Aorta (tissue), 5 donors: ENCODE measurements at places on chromosomes 16 and 17. TPM values are rescaled to one million over a fixed set of nuclear protein-coding genes. Genes with fewer than 3 reads are reported as not detected.

DNA sequence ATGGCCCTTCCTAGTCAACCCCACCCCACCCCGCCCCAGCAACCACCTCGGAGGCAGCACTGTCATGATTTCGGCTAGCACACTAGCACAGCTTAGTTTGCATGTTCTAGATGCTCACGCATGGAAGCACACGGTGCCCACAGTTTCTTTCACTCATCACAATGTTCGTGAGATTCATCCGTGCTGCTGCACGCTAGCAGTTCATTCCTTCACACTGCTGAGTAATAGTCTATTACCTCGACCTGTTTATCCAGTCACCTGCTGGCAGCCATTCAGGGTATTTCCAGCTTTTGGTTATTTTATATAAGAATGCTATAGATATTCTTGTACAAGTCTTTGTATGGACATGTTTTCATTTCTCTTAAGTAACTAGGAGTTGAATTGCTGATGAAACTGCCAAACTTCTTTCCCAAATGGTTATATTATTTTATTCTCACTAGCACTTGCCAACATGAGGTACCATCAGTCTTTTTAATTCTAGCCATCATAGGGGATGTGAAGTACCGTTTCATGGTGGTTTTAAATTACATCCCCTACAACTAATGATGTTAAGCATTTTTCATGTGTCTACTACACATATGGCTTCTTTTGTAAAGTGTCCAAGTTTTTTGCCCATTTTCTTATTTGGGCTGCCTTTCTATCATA lies 75.7 kb downstream of the CYTH1 start:
- H3K4me3 ChIP-seq = no peak overlapping the region
- no peaks in the 10 kb centered on the region for H3K4me1 ChIP-seq
- H3K27me3 ChIP-seq = no peaks in the 10 kb centered on the region
- no peak for DNase-seq
- H3K27ac ChIP-seq = no peak overlapping the region

GRCh38 chr17:34739386-34739785 lies 160.0 kb downstream of the TMEM132E start:
- H3K4me1 ChIP-seq = no peaks in the 10 kb centered on the region
- DNase-seq = no peak
- no peak overlapping the region for H3K27ac ChIP-seq

DNA sequence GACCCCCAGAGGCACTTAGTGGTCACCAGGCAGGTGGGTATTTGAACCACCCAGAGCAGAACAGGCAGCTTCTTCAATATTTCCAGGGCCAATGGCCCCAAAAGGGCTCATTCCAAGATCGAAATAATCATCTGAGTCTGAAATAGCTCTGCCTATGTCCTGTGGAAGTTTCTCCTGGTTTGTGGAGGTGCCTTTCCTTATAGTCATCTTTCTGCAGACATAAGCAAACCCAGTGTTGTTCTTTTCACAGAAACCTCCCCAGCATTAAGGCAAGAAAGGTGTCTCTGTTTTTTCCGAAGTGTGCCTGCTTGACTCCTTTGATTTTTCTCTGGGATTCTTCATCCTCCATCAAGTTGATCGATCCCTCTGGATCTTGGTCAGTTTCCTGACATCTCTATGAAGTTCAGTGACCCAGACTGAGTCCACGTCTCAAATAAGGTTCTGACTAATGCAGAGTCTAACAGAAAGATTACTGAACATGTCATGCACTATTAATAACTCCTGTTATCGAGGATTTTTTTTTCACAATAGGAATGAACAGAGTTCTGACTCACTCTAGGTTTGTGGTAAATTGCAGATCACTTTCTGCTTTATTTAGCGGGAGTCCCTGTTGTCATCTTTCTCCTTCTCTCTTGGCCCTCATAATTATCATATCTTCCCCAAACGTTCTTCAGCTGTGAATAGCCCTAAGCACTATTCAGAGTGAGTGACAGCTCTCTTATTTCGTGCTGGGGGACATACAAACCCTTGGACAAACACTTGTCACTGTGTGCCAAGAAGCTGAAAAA lies 1.5 kb downstream of the LRRC3C start:
- H3K27me3 ChIP-seq = no peaks in the 10 kb centered on the region
- no peaks in the 10 kb centered on the region for H3K36me3 ChIP-seq
- peak overlapping the region; percentile 99 for H3K27ac ChIP-seq
- H3K4me3 ChIP-seq = no peak overlapping the region

GRCh38 chr16:3865241-3865640 lies 15.3 kb downstream of the CREBBP start:
- H3K36me3 ChIP-seq = no peaks in the 10 kb centered on the region
- peaks cover 4% of the 10 kb centered on the region for H3K4me1 ChIP-seq
- no peak overlapping the region for H3K4me3 ChIP-seq

- no peaks in the 10 kb centered on the region for H3K27me3 ChIP-seq
- H3K27ac ChIP-seq = no peak overlapping the region
Measured at GRCh38 chr17:40695874-40696472, 7.6 kb downstream of the KRT24 start.

- H3K36me3 ChIP-seq = peaks cover 5% of the 10 kb centered on the region
- no peaks in the 10 kb centered on the region for H3K27me3 ChIP-seq
- no peak overlapping the region for H3K27ac ChIP-seq
- H3K4me1 ChIP-seq = no peaks in the 10 kb centered on the region
Measured at GRCh38 chr16:50071075-50071671, 5.4 kb downstream of the HEATR3 start.

DNA sequence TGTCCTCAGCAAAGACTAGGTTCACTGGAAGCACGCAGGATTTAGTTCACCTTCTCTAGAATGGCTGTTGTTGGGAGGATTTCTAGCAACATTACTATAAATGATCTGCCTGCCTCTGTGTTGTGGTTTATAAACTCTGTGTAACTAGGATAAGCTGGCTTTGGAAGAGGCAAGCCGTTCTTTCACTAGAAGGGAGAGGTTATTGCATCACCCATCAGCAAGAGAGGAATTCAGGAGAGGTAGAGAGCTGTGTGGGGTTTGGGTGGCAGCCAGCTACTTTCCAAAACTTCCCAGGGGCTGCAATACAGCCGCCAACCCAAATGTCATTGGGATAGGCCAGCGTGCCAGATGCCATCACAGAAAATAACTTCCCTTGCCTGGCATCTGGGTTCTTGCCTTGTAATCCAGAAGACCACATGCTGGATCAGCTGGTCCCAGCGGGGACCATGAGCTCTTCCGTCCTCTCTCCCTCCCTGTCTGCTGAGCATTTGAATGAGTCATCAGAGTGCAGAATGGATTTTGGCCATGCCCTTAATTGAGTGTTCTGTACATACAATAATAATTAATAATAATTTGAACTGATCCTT lies 95.7 kb upstream of the RBFOX1 start:
- DNase-seq = no peak
- H3K36me3 ChIP-seq = no peaks in the 10 kb centered on the region
- H3K27ac ChIP-seq = no peak overlapping the region
- no peak overlapping the region for H3K4me3 ChIP-seq

DNA sequence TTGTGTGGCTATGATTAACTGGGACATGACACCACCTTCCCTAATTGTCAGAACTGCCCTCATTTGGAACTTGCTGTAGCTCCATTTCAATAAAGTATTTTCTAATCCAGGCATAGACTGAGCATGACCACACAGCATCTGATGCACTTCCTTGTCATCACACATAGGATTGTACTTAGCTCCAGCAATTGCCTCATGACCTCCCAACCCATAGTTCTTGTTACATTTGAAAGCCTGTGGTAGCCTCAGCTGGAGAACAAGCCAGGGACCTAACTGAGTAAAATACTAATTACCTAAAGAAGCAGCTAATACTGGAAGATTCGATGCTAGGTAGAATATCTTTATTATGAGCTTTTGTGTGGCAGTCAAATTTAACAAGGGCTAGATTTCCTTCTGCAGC lies 187.3 kb upstream of the KIF2B start:
- H3K4me3 ChIP-seq = no peak overlapping the region
- H3K27me3 ChIP-seq = no peaks in the 10 kb centered on the region
- H3K4me1 ChIP-seq = no peaks in the 10 kb centered on the region
- no peak overlapping the region for H3K27ac ChIP-seq

- no peaks in the 10 kb centered on the region for H3K27me3 ChIP-seq
- H3K4me3 ChIP-seq = no peak overlapping the region
- no peaks in the 10 kb centered on the region for H3K4me1 ChIP-seq
- peaks cover 4% of the 10 kb centered on the region for H3K36me3 ChIP-seq
- DNase-seq = no peak
Measured at GRCh38 chr16:87704754-87705353, 60.9 kb downstream of the KLHDC4 start.

PRDM7 gene
- total RNA-seq = not detected

ARL5C gene
- not detected for total RNA-seq

CETP gene
- total RNA-seq = 1.3 TPM
